ENCODE measurements at places on chromosomes 4 and X.

DNA sequence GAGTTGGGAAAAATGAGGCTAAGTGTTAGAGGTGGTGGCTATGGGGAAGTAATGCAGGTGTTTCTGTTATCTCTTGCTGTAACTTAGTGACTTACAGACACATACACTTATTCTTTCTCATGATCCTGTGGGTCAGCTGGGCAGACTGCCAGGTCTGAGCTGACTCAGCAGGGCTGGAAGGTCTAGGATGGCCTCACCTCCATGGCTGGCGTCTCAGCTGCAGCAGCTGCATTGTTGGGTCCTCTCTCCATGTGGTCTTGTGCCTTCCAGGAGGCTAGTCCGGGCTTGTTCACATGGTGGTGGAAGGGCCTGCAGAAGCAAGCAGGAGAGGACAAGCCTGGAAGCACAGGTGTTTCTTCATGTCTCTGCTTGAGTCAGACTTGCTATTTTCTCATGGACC is 172.7 kb downstream of the NHS start:
- no peak for DNase-seq

DNA sequence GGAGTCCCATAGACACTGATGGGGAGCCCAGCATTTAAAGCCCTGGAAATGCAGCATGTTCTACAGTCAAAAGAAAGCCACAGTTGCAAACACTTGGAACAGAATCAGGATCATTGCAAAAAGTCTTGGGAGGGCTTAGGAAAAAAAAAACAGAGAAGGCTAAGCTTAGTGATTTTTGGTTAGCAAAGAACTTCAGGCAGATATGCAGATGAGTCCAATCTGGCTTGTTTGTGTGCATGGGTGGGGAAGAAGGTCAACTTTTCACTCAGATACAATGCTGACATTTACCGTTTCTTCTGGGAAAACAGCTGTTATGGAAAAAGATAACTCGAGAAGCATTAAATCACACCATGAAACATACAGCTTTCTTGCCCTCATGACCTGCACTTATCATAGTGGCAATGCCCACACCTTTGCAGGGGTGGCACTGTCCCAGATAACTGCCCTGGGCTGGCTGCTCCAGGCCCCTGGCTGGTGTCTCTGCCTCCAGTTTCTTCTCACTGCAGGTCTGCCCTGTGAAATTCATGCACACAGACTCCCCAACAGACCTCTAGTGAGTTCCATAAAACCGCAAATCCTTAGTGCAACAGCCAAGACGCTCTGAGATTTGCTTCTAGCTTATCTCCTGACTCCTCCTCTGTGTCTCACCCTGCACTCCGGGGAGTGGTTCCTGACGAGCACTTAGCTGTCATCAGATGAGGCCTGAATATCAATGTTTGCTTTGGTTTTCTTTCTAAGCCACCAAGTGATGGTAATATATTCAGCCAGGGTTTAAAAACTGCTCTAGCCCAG is 99.2 kb downstream of the DRD5 start:
- no peak for DNase-seq

- peak; percentile 73 for DNase-seq
Measured at GRCh38 chr4:120049732-120050494, 16.7 kb downstream of the MAD2L1 start.

DNA sequence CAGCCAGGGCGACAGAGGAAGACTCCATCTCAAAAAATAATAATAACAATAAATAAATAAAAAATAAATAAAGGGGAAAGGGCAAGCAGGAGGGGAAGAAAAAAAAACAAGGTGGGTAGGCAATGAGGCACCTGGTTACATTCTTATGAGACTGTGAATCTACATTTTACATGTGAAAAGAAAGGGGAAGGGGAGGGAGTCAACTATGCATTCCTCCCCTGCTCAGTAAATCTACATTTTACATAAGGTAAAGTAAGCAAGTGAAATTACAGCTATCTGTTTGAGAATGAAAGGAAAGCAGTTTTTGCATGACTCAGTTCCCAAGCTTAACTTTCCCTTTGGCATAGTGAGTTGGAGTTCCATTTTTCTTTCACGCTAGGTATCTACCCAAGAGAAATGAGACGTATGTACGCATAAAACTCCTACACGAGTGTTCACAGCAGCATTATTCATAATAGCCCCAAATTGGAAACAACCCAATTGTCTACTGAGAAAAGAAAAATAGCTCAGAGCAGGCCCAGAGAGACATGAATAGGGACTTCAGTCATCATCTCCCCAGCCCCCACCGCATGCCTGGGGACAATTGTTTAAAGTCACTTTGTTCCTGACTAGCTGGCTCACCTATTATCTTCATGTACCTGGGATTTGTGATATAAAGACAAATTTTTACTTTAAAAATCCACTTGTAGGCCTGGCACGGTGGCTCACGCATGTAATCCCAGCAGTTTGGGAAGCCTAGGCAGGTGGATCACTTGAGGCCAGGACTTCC is 52.4 kb downstream of the DDX3X start:
- DNase-seq = no peak

DNA sequence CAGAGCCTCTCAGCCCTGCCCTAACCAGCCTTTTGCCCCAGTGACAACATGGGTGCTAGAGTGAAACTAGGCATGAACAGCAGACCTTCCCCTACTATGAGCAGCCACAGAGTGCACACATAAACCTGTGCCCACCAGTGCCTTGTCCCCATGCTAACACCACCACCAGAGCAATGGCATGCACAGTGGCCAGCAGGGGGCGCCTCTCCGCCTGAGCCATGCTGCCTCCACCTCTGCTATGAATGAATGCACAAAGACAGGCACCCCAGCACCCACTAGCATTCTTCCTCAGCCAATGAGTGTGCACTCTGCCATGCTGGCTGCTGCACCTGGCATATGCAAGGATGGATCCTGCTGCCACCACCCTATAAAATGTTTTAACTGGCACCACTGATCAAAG is 286.9 kb upstream of the FGF16 start:
- DNase-seq = peak; percentile 27

DNA sequence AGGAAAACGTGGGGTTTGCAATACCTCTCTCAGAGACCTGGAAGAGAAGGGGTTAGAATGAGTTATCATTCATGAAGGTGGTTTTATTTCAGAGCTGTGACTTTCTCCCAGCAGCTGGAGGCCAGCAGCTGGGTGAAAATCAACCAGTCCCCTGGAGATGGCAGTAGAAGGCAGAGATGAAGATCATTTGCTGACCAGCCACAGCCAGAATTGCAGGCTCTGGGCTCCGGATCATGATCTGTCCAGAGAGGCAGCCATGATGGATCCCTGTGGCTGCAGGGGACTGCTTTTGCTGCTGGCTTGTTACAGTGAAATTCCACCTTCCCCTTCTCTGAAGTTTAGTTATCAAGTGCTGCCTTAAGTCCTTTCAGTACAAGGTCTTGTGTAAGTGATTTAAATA is 46.9 kb upstream of the TAB3 start:
- DNase-seq = no peak

DNA sequence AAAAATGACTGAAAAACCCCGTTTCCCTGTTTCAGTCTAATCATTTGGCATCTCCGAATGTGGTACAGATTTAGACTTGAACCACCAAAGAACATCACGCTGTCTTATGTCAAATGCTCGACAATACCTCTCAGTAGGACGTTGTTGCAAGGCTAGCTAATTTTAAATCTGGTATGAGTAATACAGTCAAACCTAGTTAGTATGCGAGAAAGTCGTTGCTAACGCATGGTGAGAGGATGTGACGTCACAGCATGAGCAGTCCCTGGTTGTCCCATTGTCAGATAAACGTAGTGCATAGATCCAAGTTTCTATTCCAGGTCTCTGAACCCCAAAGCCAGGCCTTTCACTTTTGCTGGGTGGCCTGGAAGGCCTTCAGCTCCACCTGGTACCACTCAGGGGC is 44.7 kb downstream of the SETD7 start:
- no peak for DNase-seq

DNA sequence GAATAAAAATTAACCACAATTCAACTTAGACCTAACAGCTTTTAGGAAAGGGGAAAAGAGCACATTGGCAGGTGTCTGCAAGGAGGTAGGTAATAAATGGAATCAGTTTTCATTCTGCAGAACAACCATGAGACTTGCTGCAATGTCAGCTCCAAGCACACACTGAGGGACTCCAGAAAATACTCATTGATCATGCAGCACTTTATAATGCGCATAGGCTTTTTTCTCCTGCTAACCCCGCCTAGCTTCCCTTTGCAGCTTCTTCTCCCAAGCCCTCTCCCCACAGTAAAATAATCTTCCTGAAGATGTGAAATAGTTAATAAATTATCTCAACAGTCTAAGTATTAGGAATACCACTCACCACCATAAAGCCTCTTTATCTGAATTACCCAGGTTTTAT is 36.9 kb downstream of the ANKRD17 start:
- no peak for DNase-seq

DNA sequence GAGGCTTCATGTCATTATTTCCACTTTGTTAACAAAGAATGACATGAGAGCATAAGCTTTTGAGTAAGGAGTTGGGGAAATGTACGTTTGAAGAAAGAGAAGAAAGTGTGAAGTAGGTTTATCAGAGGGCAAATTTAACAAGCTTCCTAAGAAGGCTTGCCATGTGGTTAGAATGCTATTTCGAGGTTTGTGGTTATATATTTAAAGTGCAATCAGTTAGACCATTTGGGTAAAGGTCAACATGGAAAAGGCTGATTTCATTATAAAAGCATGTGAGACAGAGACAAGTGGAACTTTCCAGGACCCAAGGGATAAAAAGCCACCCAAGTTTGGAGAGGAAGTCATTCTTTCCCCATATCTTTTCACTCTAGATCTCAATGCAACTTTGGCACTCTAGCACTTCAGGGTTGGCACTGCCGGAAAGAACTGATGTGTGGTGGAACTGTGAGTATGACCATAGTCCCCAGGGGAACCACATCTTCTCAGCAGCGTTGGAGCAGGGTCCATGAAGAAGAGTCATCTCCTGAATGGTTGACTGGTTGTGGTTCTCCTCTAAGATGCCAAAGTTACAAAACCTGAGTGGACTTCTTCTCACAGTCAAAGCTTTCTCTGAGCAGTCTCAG is 529.9 kb downstream of the MID1IP1 start:
- DNase-seq = peak; percentile 46

All from activated CD4-positive, alpha-beta T cell treated with anti-CD3 and anti-CD28 coated beads, Interleukin-2, Interleukin-4, amounts not matched to agents 100 ng/mL and 50 ng/mL, durations not matched to agents 16 hours and 8 hours (primary cell).